ENCODE measurements at places on chromosomes 3 and 15.
A peak's percentile ranks its signal among the peaks of the same experiment; 100 is the strongest.

DNA sequence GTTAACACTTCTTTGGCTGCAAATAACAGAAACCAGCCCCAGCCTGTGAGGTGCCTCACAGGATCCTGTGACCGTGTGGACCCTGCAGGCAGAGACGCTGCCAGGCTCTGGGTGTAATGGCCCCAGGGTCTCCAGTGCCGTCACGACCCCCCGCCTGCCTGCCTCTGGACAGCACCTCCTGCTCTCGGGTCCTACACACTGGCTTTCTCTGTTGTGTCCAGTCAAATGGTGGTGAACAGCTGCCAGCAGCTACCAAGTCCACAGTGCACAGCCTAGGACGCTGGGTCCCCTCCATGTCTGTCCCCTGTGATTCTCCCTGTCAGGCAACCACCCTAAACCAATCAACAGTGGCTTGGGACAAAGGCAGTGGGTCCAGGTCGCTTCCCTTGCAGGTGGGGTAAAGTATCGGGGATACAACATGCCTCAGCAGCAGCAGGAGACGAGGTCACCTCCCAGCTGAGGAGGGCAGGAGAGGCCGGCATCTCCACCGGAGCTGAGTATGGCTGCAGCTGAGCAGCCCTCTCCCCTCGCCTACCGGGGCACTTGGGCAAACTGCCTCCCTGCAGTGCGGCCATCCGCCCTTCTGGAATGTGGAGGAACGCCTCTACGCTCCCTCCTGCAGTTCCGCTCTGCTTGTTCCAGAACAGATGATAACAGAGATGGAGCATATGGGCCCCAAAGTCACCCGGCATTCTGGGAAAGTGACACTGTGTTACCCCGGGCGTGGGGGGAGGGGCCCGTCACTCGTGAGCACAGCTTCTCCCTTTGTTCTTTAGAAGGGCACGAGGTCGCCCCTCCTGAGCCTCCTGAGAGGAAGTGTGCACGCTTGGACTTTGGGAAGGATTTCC lies 21.1 kb upstream of the SKOR1 start:
- no peak for DNase-seq

- DNase-seq = peak; percentile 39
Observed at GRCh38 chr15:31215490-31216214, 111.0 kb upstream of the KLF13 start.

GRCh38 chr3:105579439-105579838 lies 212.7 kb downstream of the ALCAM start:
- DNase-seq = no peak

DNA sequence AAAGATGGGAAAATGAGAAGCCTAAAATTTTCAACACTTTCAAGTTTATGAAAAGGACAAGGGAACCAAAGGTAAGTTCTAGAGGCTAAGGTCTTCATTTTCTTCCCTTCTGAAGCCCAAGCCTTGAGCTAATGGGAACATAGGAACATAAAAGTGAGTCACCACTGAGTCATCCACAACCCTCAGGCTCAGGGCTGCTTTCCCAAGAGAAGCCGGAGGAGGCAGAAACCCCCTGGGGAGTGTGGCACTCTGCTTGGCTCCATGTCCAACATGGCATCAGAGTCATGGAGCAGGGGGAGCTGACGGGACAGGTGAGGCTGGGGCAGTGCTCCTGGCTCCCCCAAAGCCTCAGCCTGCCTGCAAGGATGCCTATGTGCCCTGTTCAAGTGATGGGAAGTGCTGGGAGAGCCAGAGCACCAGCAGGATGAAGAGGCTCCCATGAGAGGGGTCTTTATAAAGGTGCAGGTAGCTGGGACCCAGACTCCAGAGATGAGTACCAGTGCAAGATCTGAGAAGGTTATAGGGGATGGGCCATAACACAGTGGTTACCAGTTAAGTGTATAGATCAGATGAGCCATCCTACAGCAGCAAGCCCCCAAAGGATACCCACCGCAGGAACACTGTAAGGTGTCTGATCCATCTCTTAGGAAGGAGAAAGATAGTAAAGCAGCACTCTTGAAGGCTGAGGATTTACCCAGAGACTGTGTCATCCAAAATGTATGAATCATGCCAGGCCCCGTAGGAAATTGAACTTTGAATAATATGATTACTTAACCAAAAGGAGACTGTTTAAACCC lies 31.8 kb upstream of the RYR3 start:
- DNase-seq = peak; percentile 95

DNA sequence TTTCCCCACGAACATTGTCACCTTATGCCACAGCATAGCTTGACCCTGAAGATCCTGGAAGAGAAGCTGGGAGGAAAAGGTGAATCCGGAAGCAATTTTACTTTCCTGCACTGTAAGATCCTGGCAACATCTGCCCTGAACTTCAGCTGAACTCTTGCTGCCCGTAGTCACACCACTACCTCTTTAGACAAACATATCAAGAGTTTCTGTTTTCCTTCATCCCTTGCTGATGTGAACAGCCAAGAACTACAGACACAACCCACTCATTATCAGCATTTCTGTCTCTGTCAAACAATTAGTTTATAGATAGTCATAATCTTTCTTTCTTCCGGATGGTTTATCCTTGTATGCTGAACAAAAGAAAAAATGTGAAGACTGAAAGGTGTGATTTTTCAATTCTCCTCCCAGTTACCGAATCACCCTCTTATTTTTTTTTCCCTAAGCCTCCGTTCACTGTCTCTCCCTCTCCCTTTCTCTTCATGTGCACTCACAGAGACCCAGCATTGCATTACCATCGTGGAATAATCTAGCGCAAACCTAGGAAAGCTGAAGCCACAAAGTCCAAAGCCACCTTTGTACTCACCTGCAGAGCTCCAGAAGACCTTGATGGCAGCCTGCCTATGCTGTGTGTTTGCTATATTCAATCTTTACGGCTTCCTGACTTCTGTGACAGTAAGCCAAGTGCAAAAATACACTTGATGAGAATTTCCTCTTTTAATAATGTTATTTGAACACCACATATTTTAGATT lies 229.2 kb downstream of the CDIN1 start:
- no peak for DNase-seq

DNA sequence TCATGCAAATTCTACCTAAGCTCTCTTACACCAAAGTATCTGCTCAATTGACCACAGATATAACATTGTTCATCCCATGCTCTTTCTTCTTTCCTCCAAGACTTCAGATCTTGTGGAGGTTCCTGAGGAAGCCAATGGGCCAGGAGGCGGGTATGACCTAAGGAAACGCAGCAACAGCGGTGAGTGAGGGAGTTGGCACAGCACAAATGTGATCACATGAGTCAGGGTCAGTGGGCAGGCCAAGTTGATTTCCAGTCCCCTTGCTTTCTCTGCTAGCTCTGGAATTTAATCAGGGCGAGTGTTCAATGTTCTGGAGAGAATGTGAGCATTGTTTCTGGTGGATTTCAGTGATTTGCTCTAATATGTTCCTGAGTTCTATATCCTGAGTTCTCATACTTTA lies 112.7 kb downstream of the STAC start:
- DNase-seq = no peak

- no peak for DNase-seq
Observed at GRCh38 chr15:81839387-81839786, 206.4 kb downstream of the MEX3B start.

DNA sequence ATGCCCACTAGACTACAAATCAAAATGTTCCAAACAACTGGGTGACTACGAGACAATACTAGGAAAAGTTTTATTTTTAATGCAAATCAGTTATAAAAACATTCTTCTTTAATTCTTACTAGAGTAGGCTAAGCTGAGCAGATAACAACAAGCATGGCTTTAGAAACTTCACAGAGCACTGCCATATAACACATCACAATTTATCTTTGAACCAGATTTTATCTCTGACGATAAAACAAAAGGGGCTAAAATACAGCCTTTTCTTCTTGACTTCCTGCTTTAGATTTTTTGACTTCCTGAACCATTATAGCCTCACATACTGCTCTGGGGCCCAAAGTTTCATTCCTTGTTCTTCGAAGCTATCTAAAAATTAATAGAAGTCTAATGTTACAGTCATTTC lies 25.9 kb downstream of the TBC1D2B start:
- no peak for DNase-seq

DNA sequence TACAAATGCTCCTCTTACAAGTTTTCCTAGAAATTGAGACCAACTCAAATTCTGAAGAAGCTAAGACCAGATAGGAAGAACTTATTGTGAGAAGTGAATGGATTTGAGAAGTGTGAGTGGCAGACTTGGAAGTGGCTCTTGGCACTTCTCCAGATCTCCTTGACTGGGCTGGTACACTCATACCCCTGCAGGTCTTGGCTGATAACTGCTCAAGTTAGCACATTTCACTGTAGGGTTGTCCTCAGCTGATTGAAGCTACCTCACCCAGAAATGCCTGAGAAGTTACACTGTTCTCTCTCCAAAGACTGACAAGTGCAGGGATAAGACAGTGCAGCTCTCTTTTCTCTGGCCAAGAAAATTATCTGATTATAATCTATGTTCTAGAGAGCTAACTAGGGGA lies 16.5 kb upstream of the CLDN1 start:
- peak; percentile 81 for DNase-seq

GRCh38 chr3:153260681-153261080 lies 98.7 kb downstream of the RAP2B start:
- no peak for DNase-seq

- no peak for DNase-seq
Observed at GRCh38 chr3:52872245-52872644, 25.1 kb downstream of the STIMATE start.

GRCh38 chr15:90221246-90221900 lies 12.4 kb downstream of the CIB1 start:
- peak; percentile 68 for DNase-seq

GRCh38 chr15:95105229-95105628 lies 873.9 kb downstream of the MCTP2 start:
- DNase-seq = peak; percentile 65

GRCh38 chr15:97224191-97224641 lies 736.3 kb upstream of the ARRDC4 start:
- DNase-seq = no peak

DNA sequence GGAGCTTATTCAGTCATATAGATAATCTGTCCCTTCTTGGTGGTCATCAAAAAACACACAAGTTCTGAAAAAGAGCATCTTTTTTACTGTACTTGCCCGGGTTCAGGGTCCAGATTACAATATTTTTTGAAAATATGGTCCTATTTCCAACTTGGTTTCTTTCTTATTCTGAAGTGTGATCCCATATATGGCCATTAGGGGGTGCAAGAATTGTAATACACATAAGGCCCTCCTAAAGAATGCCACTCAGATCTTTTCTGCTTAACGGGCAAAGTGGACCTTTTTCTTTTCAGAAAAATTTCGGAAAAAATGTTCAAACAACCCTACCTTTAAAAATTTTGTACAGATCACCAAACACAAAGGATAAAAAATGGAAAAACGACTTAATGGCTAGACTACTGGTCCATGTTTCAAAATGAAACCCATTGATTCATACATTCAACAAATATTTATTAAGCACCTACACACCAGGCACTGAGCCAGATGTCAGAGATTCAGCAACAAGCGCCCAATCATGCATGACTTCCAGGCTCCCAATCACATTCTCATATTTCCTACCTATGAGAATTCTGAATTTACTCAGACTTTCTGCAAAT lies 102.0 kb upstream of the MYRIP start:
- DNase-seq = peak; percentile 18

- DNase-seq = no peak
Observed at GRCh38 chr15:58467722-58468423, 36.1 kb downstream of the LIPC start.

DNA sequence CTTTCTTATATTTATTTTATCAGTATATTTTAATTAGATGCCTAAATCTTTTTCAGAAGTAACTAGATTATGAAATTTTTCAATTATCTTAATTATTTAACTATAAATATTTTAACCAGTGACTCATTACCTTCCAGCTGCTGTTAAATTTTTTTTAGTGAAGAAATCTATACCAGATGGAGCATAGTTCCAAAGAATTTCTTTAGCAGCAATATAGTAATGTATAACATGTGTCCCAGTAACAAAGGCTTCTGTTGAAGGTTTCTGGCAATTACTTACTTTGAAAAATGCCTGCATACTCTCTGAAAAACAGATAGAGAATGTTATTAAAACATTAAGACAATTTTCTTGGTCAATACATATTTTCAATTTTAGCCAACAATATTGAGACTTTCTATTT lies 45.1 kb upstream of the CP start:
- DNase-seq = no peak

GRCh38 chr15:91988071-91988470 lies 134.6 kb downstream of the SLCO3A1 start:
- no peak for DNase-seq

DNA sequence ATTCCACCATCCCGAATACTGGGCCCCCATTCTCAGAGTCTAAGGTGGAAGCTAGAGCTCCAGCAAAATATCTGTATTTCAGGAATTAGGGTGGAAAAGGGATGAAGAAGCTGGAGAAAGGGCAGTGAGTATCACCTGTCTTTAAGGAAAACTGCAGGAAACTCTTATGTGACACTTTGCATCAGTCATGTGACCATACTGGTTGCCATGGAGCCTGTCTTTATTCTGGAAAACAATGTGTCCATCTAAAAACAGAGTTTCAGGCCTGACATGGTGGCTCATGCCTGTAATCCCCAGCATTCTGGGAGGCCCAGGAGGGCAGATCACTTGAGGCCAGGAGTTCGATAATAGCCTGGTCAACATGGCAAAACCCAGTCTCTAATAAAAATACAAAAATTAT lies 52.9 kb upstream of the FSIP1 start:
- no peak for DNase-seq

DNA sequence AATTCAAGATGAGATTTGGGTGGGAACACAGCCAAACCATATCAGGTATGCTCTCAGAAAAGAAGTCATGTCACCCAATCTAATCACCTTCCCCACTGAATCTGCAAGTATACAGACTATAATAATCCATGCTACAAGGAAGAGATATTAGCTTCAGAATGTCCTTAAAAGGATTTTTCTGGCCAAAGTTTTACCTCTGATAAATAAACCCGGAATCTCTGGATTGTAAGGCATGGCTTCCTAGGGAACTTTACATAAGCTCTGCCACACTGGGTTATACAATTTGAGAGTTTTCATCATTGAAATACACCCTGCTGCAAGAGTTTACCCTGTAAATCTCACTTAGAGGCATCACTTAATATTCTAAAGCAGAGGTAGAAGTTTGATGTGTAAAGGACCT lies 330.5 kb upstream of the KCNMB2 start:
- no peak for DNase-seq

GRCh38 chr3:121975702-121976302 lies 46.2 kb downstream of the ILDR1 start:
- DNase-seq = no peak

- DNase-seq = peak; percentile 95
Observed at GRCh38 chr3:58260261-58260731, 22.7 kb downstream of the ABHD6 start.

DNA sequence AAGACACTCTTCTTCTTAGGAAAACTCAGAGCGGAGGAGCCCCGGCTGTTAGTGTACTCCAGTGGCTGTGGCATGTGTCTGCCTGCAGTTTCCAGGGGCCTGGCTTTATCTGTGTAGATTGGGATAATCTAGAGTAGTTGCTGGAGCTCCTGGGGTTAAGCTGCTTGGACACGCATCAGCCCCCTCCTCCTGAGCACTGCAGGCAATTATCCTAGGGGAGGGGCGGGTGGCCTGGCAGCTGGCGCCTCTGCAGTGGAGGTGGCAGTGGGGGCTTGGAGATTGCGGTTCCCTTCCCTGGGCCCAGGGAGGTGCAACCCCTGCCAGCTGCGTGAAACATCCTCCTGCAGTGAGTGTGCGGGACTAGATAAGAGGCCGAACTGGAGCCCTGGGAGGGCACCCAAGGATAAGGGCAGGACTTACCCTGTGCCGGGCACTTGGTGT lies 68.2 kb downstream of the EFCAB12 start:
- DNase-seq = no peak

Measured in HT1080 (cell line).